CD8-positive, alpha-beta memory T cell (primary cell): ENCODE measurements at places on chromosomes 1 and 21.
A peak's percentile ranks its signal among the peaks of the same experiment; 100 is the strongest.

- DNase-seq = no peak
Measured at GRCh38 chr1:73765551-73766233, 432.3 kb downstream of the LRRIQ3 start.

DNA sequence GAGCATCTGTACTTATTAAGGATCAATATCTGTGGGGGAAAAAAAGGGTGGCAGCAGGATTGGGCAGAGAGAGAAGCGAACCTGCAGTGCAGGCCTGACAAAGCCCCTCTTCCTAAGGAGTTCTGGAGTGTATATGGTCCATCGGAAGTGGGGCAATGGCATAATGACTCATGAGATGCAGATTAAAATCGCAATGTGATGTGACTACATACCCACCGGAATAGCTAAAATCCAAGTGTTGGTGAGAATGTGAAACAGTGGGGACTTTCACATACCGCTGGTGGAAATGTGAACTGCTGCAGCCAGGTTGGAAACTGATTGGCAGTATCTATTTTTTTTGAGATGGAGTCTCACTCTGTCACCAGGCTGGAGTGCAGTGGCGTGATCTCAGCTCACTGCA lies 8.2 kb upstream of the CREG1 start:
- DNase-seq = no peak

GRCh38 chr1:93979718-93980319 lies 70.6 kb upstream of the GCLM start:
- no peak for DNase-seq

DNA sequence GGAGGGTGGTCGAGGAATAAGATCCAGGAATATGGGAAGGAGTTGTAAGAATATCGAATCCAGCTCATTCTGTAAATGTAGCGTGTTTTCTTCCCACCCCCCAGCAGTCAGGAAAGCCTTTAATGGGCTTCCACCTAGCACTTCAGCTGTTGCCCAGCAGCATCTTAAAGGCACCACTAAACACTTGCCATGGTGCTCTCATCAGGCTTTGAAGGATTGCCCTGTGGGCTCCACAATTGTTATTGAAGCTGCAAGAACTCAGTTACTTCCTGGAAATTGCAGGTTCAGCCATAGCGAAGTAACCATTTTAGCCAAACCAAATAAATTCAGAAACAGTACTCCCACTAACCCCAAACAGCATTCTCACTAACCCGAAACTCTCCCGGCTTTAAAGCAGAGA lies 511.2 kb downstream of the PLPP3 start:
- DNase-seq = no peak

DNA sequence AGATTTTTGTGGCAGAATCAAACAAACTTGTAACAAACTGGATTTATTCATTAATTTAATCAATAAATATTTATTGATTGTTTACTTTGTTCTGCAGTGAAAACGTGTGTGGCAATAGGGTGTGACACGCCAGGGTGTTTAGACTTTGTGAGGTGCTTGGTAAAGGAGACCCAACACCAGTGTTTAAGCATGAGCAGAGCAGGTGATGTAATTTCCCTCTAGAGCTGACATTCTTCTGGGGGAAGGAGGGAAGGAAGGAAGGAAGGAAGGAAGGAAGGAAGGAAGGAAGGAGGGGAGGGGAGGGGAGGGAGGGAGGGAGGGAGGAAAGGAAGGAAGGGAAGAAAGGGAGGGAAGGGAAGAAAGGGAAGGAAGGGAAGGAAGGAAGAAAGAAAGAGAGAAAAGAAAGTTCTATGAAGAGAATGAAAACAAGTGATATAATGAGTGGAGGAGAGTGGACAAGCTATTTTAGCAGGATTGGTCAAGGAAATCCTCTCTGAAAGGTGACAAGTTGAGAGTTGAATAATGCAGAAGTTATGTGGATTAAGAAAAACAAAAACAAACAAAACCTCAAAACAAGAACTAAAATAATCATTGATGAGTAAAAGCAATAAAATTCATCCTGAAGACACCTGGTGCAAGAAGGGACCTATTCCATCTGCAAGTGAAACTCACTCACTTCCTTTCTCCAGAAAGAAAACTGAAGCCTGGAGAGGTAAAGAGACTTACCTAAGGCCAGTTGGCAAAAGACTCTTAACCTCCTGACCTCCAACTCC lies 60.8 kb downstream of the TSEN15 start:
- no peak for DNase-seq

- no peak for DNase-seq
Measured at GRCh38 chr1:167695147-167695546, 26.6 kb upstream of the MPZL1 start.

- DNase-seq = no peak
Measured at GRCh38 chr1:163076044-163076443, 6.9 kb downstream of the RGS4 start.

GRCh38 chr21:46041183-46041582 lies 56.7 kb upstream of the COL6A2 start:
- DNase-seq = no peak

DNA sequence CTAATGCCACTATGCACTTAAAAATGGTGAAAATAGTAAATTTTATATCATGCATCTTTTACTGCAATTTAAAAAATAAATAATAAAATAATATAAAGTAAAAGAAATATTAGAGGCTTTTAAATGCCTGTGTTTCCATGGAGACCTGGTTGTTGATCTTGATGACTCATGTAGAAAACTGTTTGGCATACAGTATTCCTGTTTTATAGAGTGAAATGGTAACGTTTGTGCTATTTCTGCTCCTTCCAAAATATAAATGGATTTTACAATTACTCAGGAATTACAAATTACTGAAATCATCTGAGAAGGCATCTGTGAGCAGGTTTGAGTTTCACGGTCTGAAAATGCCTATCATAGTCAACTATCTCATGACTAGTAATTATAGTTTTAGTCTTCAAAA lies 98.4 kb upstream of the USP25 start:
- no peak for DNase-seq

- no peak for DNase-seq
Measured at GRCh38 chr1:116182019-116182714, 71.0 kb downstream of the MAB21L3 start.

- peak; percentile 38 for DNase-seq
Measured at GRCh38 chr1:119948342-119949214, 52.3 kb upstream of the ADAM30 start.

DNA sequence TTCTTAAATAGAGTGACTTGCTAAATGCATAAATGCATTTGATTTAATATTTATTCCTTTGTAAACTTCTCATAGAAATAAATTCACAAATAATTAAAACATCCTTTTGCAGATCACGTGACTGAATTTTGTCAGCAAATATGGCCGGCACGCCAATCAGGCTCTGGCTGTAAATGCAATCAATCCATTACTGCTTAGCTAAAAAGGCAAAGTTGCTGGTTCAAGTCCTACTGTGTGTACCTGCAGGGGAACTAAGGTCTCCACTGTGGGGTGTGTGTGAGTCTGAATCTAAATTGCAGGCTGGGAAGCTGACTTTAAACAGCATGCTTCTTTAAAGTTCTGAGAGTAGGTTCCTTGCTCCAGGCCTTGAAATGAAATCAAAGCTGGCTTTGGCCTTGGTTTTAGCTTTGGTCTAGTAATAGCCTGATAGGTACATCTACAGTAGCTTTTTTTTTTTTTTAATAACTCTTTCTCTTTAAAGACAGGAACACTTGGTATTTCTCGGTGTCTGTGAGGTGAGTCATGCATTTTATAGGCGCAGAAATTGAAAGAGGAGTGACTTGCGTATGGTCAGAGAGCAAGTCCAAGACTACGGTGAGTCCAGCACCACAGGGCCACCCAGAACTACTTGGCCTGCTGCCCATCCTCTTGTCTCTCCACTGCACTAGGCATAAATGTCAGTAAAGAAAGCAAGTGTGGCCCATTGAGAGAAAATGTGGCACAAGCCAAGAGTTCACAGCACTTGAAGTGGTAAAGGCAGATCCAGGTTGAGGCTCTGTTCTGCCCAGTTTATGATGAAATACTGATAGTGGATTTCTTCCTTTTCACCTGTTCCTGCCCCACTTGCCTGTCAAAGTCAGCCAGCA lies 36.2 kb upstream of the LYST start:
- DNase-seq = no peak

DNA sequence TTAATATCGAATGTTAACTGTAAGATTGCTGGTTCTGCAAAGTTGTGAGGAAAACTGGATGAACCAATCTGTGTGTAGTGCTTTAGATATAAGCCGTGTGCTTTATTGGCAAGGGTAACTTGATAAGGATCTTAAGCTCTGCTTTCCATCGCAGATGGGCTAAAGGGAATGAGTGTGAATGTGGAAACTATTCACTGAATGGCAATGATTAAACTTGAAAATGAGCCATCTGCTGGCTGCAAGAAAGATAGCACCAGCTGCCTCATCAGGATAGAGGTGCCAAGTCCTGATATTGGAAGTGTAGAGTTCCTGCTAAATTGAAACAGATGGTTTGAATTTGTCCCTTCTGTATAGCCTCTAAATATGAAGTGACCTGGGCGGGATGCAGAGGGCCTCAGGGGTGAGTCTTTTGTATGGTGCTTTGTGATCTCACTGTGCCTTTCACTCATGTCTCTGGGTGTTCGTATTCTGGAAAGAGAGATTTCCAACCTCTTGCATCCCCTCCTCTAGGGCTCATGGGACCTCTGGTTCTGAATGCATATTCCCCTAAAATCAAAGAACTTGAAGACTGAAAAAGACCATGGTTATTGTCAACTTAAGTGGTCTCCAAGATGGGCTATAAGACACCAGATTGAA lies 9.2 kb downstream of the FCRL3 start:
- no peak for DNase-seq

DNA sequence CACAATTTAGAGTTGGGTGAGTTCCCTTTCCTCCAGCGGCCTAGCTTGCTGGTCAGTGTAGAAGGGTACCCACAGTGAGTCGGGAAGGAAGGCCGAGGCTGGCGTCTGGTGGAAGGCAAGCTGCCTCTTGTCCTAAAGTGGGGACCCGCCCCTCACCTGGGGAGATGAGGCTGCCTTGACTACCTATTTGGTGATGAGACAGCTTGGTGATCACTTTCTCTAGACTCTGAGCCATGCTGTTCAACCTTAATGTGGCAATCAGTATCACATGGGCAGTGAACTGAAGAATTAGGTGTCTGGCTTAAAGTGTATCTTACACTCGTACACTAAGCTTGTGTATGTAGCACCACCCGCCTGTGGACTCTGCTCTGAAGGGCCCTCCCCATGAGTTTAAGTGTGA lies 100.7 kb downstream of the COLGALT2 start:
- no peak for DNase-seq

GRCh38 chr1:98336472-98337083 lies 324.9 kb upstream of the SNX7 start:
- no peak for DNase-seq

DNA sequence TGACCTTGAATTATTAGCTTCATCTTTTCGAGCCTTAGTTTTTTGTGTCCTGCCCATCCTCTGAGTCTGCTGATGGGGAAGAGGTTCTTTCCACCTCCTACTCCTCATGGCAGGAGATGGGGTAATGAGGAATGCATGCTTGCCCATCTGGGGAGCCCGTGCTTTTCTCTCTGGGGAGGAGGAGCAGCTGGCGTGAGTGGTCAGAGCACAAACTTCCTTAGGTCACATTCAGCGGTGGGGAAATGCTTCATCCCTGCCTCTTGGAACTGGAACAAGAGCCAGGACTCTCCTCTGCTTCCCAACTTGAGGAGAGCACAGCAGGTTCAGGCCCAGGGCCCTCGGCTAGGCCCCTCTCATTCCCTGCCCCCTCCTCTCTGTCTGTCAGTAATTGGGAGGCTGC lies 155.0 kb downstream of the PCNX2 start:
- no peak for DNase-seq

DNA sequence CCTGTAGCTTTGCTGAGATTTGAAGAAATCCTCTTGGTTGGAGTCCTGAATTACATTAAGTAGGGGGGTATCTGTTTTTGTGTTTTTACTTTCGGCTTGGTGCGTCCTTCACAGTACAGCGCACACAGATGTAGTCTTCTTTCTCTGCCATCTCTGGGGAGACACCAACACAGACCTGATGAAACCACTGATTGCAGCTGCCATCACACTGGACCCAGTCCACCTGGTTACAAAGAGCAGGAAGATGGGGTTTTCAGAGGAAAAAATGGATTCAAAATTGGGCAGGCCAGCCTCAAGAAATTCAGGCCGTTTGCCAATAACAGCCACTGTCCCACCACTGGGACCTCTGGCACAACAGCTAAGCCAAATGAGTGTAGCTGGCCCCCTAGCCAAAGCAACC lies 18.7 kb upstream of the SYT2 start:
- DNase-seq = no peak

GRCh38 chr1:172343240-172344160 lies 77.0 kb upstream of the C1orf105 start:
- no peak for DNase-seq

GRCh38 chr1:198264282-198264681 lies 107.5 kb downstream of the NEK7 start:
- no peak for DNase-seq

- no peak for DNase-seq
Measured at GRCh38 chr1:39695016-39695415, 3.8 kb upstream of the HPCAL4 start.

DNA sequence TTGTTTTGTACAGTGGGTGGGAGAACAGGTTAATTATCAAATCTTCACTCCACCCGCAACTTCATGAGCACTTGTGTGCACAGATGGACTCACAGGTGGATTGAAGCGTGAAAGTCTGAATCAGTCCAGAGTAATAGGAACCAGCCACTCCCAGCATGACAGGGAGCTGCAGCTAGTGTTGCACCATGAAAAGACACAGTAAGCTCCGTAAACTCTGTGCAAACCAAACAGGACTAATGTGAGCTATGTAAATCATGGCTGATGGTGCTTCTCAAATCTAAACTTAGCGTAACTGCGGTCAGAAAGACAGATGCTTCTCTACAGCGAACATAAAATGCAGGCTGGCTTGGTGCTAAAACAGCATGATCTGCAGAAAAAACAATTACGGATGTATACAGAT lies 114.4 kb downstream of the CENPF start:
- DNase-seq = no peak

DNA sequence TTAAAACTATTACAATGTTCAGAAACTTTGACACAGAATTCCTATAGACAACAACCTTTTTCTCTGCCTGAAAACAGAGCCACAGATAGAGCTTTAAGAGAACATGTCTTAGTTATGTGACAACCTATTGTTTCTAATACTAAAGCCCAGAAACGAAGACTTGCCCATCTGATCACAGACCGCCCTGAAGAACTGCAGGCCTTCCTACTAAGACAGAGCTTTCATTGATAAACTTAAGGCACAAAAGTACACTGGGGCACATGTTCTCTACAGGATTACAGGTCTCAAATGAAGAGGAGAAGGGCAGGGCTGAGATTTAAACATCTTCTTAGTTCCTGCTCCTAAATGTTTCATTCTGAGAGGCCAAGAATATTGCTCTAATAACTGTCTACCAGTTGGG lies 452.7 kb downstream of the KCNT2 start:
- DNase-seq = no peak

DNA sequence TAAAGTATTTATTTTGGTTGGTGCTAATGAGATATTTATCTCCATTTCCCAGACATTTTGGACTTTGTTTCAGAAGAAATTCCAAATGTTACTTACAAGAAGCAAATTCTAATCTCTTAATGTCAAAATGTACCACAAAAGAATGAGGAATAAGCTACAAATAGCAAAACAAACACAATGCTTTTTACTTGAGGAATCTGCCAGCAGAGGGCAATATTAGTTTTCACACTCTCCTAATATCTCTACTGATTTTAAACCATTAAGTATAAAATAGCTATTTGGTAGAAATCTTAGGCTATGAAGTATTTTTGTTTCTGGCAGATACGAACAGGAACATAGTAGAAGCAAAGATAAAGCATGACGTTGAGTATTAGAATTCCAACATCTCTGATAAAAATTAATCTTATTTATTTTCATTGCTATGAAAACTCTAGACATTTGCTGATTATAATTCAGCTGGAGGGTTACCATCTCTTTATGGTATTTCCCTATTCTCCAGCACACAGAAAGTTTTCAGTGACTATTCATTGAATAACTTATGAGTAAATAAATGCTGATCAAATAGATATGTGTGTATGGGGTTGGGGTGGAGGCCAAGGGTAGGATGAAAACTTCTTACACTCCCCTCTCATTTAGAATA lies 13.4 kb upstream of the HMCN1 start:
- no peak for DNase-seq
